ENCODE measurements at places on chromosomes 3 and 15. TPM values are rescaled to one million over a fixed set of nuclear protein-coding genes. Genes with fewer than 3 reads are reported as not detected.

RARB gene
- polyA plus RNA-seq = 39.7 TPM

DNA sequence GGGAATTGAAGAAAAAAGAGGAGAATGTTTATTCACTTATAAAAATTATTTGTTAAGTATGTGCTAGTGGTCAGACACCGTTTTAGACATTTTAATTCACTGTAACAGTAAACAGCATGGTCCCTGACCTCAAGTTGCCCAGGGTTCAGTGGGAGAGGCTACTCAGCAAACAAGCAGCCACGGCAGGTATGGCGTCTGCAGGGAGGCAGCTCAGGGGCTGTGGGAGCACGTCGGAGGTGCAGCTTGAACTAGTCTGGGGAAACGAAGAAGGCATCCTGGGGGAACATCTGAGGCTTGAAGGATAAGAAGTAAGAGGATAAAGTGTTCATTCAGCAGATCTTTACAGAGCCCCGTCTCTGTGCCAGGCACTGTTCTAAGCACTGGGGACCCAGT is 66.0 kb downstream of the CRTC3 start:
- DNase-seq = no peak

KNG1 gene
- polyA plus RNA-seq = 146 TPM

TRIM42 gene
- polyA plus RNA-seq = not detected

C2CD4A gene
- 0.30 TPM for polyA plus RNA-seq

DNA sequence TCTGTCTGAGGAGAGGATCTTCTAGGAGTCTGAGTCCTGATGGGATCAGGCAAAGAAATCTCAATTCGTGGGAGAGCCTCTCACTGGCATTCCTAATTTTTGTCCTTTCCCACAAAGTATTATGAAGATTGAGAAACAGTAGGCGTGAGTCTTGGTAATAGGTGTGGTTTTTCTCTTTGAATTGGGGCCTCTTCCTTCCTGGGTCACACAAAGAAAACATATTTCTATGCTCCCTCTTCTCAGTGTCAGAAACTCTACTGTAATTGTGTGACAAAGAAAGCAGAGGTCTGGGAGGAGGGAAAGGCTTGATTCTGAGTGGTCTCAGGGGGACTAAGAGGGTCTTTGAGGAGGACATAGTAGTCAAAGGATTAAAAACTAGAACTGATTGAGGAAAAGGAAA is 6.0 kb downstream of the GABRR3 start:
- no peak for DNase-seq
